ENCODE measurements at places on chromosomes 5 and 9.

- no peak for DNase-seq
Observed at GRCh38 chr5:150124111-150124557, 31.5 kb downstream of the PDGFRB start.

DNA sequence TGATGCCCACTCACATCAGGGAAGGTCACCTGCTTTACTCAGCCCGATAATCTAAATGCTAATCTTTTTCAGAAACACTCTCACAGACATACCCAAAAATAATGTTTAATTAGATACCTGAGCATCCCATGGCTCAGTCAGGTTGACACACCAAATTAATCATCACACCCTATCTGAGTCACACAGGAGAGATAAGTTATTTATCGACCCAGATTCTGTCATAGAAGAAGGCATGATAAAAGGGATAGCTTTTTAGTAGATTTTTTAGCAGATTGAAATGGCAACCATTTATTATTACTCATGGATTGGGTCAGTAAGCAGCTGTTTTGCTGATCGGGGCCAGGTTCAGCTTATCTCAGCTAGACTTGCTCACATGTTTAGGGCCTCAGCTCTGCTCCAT is 97.8 kb upstream of the TYRP1 start:
- no peak for DNase-seq

DNA sequence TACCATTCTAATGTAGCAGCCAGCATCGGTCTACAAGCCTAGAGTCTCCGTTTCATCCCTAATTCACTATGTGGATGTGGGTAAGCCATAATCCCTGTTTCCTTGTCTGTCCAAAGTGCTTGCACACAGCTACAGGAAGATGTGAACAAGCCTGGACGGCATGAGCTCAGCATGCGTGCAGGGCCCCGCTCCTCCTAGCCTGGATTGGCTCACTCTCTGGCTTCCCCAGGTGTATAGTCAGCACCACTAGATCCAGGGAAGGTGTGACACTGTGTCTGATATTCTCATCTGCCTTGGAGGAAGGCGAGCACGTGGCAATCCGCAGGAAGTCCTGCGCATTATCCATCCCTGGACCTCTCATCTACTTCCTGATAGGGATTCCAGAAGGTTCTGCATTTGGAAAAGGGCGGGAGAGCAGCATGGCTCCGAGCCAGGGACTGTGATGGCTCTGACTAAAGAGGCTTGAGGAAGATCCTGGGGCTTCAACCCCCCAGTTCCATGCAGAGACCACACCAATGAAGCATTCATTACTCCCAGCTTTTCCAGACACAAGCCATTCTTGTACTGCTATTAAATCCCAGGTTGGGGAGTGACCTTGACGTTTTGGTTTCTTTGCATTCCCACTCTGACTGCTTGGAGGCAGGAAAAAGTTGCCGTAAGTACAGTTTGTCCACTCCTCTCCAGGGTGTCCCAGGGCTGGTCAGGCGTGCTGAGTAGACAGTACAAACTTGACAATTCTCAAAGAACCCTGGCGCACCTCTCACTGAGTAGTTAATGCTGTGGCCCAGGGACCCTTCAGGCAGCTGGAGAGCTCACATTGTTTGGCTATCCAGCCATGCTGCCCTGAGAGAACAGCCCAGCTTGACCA is 65.6 kb downstream of the PSD2 start:
- no peak for DNase-seq

DNA sequence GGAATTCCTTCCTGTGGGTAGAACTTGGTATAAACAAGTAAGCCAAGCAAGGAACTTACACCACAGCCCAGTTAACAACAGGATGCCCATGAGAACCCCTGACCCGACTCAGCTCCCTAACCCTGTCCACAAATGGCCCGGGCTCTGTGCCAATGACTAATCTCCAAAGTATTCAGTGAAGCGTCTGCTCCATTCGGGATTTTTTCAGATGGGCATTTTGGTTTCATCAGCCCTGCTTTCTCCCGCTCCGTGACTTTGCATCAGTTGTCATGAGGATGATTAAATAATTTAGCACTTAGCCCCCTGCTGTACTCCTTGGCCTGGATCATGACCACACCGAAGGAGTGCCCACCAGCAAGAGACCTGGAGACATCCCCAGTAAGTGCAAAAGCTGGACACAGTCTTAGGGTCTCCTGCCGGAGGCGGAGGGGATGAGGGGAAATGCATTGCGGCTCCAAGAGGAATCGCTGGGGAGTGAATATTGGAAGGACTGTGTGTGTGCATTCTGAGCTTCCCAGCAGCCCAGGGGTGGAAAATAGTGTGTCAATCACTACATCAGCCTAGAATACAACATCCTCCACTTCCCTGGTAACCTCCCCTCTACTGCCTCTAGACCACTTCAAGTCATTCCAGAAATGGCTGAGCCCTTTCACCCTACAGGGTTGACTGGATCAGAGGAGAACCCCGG is 41.4 kb upstream of the DNAH5 start:
- no peak for DNase-seq

DNA sequence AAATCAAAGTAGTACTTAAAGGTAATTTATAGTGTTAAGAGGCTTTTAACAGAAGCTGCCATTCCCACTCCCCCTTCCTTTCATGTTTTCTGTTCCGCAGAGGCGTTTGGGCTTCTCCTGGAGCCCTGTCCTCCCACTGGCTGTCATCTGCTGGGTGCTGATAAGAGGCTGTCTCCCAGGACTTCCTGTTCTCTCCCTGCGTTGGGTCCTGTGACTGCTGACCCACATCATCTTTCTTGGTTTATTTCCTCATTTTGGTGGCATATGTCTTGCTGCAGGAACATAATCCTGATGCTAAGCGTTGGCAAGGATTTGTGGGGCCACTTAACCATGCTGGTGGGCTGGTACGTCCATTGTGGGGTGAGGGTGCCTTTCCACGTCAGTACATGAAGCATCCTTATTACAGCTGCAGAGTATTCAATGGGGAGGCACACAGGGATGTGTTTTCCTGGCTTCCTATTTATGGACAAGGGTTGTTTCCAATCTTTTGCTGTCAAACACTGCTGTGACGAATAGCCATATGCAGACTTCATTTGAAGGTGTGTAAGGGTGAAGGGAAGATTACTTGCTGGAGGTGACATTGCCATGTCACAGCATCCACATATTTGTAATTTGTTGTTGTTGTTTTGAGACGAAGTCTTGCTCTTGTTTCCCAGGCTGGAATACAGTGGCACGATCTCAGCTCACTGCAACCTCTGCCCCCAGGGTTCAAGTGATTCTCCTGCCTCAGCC is 22.3 kb upstream of the RNF130 start:
- DNase-seq, result no peak

DNA sequence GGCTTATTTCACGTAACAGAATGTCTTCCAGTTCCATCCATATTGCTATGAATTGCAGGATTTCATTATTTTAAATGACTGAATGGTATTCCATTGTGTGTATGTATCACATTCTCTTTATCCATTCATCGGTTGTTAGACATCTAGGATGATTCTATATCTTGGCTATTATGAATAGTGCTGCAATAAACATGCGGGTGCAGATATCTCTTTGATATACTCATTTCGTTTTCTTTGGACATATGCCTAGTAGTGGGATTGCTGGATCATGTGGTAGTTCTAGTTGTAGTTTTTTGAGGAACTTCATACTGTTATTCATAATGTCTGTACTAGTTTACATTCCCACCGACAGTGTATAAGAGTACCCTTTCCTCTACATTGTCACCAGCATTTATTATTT is 460.5 kb downstream of the MAN2A1 start:
- DNase-seq, result no peak

- DNase-seq, result no peak
Observed at GRCh38 chr5:169686137-169686536, 49.1 kb downstream of the DOCK2 start.

DNA sequence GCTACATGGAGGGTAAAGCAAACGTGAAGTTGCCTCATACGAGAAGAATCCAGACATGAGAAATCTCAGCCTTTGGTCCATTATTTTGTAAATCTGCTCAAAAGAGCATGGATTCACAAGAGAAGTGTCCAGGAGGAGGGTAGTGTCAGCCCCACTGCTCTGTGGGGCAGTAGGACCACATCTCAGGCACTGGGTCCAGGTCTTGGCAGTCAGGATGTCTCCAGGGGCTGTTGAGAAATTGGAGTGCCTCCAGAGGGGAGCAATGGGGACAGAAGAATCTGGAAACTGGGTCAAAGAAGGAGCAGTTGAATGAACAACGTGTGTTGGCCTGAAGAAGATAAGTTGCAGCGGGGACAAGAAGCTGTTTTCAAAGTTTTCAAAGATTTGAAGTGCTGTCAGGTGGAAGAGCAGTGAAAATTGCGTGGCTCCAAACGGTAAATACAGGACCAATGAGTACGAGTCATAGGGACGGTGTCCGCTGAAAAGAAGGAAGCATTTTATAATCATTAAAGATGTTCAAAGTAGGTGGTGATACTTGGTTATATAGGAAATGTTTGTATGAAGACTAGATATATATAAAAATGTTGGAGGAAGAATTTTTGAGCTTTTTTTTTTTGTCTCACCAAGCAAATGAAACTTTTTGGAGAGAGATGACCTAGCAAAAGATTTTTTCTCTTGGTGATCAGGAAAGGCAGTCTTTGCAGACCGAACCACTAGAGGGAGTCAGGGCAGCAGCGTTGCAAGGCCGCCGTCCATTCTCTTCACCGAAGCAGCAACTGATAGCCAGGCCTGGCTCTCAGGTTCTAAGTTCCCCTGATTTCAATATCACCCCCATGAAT is 57.1 kb upstream of the ZBED3 start:
- no peak for DNase-seq

DNA sequence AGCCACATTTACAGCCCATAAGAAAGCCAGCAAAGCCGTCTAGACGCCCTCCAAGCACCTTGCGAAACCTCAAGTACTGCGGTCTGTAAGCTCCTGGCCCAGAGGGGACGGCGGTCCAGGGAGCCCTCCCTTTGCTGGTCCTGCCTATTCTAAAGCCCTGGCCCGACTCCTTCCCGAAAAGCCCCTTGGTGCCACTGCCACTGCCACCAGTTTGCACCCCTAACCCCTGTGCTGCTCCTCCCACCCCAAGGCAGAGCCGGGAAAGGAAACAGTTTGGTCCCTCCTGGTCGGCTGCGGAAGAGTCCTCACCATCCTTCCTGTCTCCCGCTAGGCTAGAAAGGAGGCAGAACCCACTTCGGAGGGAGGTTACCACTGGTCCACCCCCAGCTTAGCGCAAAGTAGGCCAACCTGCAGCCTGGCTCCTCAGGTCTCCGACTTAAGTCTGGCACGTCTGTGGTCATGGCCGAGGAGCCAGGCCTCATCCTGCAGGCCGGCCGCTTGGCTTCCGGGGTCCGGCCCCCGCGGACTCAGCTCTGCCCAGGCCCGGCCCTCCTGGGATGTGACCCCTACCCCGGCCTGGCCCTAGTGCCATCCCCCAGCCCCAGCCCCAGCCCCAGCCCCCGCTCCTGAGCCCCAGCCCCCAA is 916 bp downstream of the TOR1A start:
- DNase-seq, result no peak
